ENCODE measurements at places on chromosomes 6 and 20. TPM values are rescaled to one million over a fixed set of nuclear protein-coding genes. Genes with fewer than 3 reads are reported as not detected.

DNA sequence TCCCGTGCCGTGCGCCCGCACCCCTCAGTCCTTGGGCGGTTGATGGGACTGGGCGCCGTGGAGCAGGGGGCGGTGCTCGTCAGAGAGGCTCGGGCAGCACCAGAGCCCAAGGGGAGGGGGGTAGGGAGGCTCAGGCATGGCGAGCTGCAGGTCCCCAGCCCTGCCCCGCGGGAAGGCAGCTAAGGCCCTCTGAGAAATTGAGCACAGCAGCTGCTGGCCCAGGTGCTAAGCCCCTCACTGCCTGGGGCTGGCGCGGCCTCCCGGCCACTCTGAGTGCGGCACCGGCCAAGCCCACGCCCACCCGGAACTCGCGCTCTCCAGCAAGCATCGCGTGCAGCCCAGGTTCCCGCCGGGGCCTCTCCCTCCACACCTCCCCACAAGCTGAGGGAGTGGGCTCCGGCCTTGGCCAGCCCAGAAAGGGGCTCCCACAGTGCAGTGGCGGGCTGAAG, 16.4 kb downstream of the SOX4 start:
- DNase-seq = no peak

DNA sequence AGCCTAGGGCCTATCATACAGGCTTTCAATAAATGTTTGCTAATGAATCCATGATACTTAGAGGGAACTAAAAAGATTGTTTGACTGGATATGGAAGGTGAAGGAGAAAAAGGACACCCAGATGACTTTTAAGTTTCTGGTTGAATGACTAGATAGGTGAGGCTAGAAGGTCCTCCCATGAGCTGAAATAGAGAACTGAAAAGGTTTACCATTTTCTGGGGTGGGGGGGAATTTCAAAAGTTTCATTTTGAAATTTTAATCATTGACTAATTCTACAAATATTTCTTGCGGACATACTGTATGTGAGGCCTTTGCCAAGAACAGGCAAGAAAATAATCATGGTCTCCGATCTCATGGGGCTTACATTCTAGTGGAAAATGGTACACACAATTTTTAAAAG, 17.9 kb upstream of the ZBTB2 start:
- no peak for DNase-seq

DNA sequence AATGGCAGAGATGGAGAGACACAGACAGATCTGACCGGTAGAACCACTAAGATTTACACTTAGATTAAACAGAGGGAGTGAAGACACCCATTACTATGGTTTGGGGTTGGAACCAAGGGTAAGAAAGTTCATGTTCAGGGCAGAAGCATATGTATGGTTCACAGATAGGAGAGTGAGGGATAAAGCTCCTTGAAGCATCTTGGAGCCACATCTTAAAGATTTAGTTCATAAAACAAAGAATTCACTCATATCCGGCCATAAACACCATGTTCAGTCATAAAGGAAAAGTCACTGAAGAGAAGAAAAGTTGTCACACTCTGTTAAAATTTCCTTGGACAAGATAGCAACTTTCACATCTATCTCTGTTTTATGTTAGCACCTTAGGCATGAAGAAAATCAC, 18.0 kb downstream of the STX7 start:
- DNase-seq = no peak

Gene MAPK13
- 0.89 TPM for total RNA-seq

Gene NHSL1
- 25.2 TPM for total RNA-seq

DNA sequence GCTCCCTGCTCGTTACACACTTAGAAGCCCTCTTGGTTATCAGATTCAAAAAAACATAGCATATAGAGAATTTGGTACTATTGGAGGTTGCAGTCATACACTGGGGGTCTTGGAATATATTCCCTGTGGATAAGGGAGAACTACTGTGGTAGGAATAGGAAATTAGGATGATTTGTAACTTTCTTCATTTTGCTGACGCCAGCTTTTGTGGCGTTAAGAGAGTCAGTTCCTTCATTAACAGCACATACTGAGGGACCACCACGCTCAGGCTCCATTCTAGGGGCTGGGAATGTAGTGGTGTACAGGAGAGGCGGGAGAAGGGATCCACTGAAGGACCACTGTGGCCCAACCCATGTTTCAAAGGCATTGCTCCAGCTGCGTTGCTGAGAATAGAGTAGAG, 140.3 kb downstream of the MBOAT1 start:
- no peak for DNase-seq

Gene TRIM10
- total RNA-seq = not detected

Gene GPLD1
- 0.63 TPM for total RNA-seq

DNA sequence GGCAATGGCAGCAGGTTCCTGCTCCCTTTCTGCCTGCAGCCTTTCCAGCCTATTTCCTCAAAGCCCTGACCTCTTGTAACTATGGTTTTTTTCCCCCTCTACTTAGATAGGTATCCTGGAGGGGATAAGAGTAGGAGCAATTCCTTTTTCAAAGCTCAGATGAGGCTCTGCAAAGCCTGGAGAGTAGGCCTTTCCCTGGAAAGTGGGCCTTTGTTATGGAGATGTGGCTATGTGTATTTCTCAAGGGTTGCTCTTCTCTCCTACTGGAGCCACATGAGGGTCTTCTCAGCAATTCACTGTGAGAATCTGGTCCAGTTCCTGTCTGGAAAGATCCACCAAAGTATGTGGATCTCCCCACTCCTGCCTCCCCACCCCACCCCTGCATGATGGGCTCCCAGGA, 96.0 kb downstream of the DTD1 start:
- no peak for DNase-seq

Gene BPIFB2
- total RNA-seq = not detected

Gene OR2H2
- total RNA-seq = not detected

DNA sequence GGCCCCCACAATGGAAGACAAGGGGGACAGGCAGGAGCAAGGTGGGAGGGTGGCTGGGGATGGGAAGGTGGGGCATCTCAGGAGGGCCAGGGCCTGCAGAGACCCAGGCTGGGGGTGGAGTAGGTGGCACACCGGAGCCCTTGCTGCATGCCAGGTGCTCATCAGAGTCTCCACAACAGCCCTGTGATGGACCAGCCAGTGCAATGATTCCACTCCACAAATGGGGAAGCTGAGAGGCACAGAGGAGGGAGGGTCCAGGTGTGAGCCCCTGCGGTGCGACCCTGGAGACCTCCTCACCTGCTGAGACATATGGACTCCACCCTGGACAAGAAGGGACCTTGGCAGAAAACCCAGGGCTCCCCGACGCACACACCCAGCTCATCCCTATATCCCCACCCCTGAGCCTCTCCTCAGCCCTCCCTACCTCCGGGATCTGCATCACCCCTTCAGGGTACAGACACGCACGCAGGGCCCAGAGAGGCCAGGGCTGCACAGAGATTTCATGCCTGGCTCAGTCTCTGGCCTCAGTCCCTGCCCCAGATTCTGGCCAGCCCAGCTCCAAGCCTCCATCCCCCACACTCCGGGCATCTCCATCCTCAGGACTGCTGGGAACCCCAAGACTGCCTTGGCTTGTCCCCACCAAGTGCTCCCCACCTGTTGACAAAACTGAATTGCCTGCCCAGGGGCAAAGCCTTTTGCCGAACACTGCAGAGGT, 7.1 kb upstream of the GRM4 start:
- no peak for DNase-seq

All from NCI-H460 (cell line).